ENCODE measurements at places on chromosomes 7 and 10. TPM values are rescaled to one million over a fixed set of nuclear protein-coding genes. Genes with fewer than 3 reads are reported as not detected.
A peak's percentile ranks its signal among the peaks of the same experiment; 100 is the strongest.

GRCh38 chr7:117588352-117588794, 108.5 kb downstream of the CFTR start:
- no peak overlapping the region for H3K27ac ChIP-seq
- DNase-seq: no peak
- no peaks in the 10 kb centered on the region for H3K4me1 ChIP-seq
- H3K36me3 ChIP-seq: no peaks in the 10 kb centered on the region

GRCh38 chr7:13286916-13287315, 599.5 kb downstream of the ARL4A start:
- no peak for DNase-seq
- no peak overlapping the region for H3K4me3 ChIP-seq
- H3K27me3 ChIP-seq: no peaks in the 10 kb centered on the region

GRCh38 chr10:25113191-25114035, 61.4 kb upstream of the GPR158 start:
- DNase-seq: peak; percentile 55
- H3K27ac ChIP-seq: no peak overlapping the region
- no peak overlapping the region for H3K4me3 ChIP-seq
- peaks cover 3% of the 10 kb centered on the region for H3K27me3 ChIP-seq

GRCh38 chr7:108226816-108227299, 96.7 kb upstream of the LAMB4 start:
- H3K27ac ChIP-seq: no peak overlapping the region
- H3K4me3 ChIP-seq: no peak overlapping the region
- DNase-seq: no peak

- peaks cover 10% of the 10 kb centered on the region for H3K27me3 ChIP-seq
- H3K4me3 ChIP-seq: no peak overlapping the region
- no peaks in the 10 kb centered on the region for H3K36me3 ChIP-seq
These were observed 23.8 kb upstream of the LIPA start for GRCh38 chr10:89275383-89275782.

DNA sequence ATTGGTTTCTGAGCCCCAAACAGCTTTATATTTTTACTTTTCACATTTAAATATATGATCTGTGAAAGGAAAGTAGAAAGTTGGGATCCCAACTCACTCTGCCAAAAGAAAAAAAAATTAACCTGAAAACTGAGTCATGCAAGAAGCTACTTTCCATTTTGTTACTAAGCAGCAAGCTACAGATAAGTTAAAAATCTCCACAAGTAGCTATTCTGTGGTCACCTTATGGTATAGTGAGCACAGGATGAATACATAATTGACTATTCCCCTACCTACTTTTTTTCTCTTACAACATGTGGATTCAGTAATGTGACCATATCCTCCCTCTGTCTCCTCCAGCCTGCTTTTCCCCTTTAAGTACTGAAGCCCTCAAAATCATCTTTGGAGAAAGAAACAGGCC, 30.3 kb upstream of the CREB3L2 start:
- no peak overlapping the region for H3K27ac ChIP-seq
- H3K4me3 ChIP-seq: no peak overlapping the region
- no peaks in the 10 kb centered on the region for H3K4me1 ChIP-seq
- peaks cover 9% of the 10 kb centered on the region for H3K27me3 ChIP-seq

DNA sequence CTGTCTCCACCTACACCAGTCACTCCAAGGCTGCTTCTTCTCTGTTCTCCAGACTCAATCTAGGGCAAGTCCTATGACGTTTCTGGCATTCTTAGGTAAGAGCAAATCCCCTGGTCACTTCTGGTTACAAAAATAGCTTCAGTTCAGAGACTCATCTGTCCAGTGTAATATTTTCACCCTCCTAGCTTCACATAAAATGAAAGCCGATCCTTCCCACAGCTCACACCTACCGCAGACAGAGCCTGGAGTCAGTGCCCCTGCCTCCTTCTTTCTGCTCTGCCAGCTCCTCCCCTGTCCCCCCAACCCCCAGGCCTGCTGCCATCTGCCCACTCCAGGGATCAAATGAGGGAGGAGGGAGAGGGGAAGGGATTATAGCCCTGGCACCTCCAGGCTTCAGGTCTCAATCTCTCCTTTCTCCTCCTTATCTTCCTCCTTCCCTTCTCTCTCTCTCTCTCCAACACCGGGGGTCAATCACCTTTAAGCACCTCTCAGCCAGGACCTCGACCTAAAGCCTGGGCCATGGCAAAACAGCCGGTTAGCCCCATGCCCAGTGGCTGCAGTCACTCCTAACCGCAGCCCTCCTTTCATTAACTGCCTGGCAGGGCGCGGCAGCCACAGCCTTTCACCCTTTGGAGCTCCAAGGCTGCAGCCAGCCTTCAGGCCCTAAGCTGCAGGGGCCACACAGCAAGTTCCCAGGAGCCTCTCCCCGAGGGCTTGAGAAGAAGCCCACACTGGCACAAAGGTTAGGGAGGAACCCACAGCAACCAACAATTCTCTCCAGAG, 292.6 kb upstream of the MGMT start:
- no peaks in the 10 kb centered on the region for H3K36me3 ChIP-seq
- no peak for DNase-seq
- no peaks in the 10 kb centered on the region for H3K4me1 ChIP-seq

DNA sequence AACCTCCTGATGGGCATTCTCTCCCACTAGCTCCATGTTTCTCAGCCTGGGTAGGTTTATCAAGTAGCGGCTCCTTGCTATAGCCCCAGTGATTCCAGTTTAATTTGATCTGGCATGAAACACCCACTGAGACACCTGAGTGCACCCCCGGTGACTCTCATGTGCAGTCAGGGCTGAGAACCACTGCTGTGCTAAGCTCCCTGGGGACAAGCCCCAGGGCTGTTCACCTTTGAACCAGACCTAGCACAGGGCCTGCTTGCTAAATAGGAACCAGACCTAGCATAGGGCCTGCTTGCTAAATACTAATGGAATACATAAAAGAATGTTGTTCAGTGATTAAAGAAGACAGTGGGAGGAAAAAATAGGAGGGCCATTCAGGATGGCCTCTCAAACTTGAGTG, 167.6 kb downstream of the JAZF1 start:
- DNase-seq: no peak
- H3K36me3 ChIP-seq: peaks cover 7% of the 10 kb centered on the region
- no peak overlapping the region for H3K4me3 ChIP-seq
- H3K4me1 ChIP-seq: no peaks in the 10 kb centered on the region
- H3K27ac ChIP-seq: no peak overlapping the region
- no peaks in the 10 kb centered on the region for H3K27me3 ChIP-seq

DNA sequence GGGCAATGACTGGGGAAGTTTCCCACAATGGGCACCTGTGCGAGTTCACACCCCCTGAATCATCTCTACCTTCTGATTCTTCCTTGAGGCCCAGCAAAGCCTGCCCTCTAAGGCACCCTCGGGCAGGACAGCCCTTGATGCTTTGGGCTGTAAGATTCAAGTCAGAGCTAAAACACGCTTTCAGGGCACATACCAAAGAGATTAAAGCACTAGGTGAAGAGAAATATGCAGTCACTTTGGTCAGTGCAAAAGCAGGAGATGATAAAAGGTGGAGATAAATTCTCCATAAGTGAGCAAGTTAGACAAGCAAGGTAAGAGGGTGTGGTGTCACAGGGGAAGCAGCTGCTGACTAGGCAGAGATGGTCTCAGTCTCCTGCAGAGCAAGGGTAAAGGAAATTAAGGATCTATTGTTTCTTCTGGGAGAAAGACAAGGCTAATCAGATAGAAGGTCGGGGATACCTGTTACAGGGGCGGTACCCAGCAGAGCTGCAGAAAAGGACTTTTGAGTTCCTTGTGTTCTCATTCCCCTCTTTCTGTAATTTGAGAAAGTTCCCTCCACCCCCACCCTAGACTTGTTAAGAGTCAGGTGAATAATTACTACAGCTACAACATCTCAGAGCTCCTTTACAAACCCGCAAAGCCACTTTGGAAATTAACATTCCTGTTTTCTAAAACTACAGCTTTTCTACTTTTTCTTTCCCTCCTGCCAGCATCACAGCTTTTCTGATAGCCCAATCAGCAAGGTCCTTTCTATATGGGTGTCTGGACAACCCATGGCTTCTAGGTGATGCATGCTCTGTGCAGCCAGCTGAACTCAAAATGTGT, 26.4 kb downstream of the PDLIM1 start:
- no peak overlapping the region for H3K4me3 ChIP-seq
- peaks cover 3% of the 10 kb centered on the region for H3K36me3 ChIP-seq
- H3K27me3 ChIP-seq: peaks cover 7% of the 10 kb centered on the region
- H3K4me1 ChIP-seq: no peaks in the 10 kb centered on the region
- no peak overlapping the region for H3K27ac ChIP-seq
- no peak for DNase-seq

- H3K27ac ChIP-seq: peak overlapping the region; percentile 86
- H3K4me1 ChIP-seq: peaks cover 72% of the 10 kb centered on the region
- no peaks in the 10 kb centered on the region for H3K27me3 ChIP-seq
- H3K36me3 ChIP-seq: peaks cover 22% of the 10 kb centered on the region
- peak; percentile 65 for DNase-seq
- peak overlapping the region; percentile 62 for H3K4me3 ChIP-seq
These were observed 238.9 kb downstream of the CAMK1D start for GRCh38 chr10:12588091-12588860.

- peaks cover 1% of the 10 kb centered on the region for H3K36me3 ChIP-seq
- H3K27ac ChIP-seq: no peak overlapping the region
- H3K4me1 ChIP-seq: peaks cover 1% of the 10 kb centered on the region
These were observed 50.8 kb upstream of the CPN1 start for GRCh38 chr10:100132427-100132826.

DNA sequence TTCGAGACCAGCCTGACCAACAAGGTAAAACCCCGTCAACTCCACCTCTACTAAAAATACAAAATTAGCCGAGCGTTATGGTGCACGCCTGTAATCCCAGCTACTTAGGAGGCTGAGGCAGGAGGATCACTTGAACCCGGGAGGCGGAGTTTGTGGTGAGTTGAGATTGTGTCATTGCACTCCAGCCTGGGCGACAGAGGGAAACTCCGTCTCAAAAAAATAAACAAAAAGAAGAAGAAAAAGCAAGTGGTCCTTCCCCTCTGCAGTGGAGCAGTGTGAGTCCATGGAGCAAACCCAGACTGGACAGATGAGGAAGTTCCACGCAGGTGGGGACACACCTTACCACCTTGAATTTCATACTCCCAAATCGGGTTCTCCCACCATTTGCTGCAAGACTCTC, 13.1 kb upstream of the SERPINE1 start:
- H3K4me3 ChIP-seq: no peak overlapping the region
- no peak for DNase-seq
- H3K27me3 ChIP-seq: peaks cover 1% of the 10 kb centered on the region
- no peak overlapping the region for H3K27ac ChIP-seq

DNA sequence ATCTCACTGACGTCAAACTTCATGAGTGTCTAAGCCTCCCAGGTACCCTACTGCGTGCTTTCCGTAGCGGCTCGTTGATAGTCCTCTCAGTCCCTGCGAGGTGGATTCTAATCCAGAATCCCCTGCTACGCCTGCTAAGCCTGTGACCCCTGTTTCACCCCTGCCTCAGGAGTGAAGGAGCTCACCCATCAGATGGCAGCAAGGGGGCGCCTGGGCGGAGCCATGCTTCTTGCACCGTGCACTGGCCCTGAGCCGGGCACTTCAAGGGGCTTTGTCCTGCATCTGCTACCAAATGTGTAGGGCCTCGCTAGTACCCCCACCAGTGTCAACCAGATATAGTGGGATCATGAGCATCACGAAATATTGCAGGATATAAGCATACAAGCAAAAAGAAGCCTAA, 918 bp upstream of the STRA8 start:
- no peaks in the 10 kb centered on the region for H3K27me3 ChIP-seq
- no peak overlapping the region for H3K27ac ChIP-seq
- H3K4me3 ChIP-seq: no peak overlapping the region
- H3K4me1 ChIP-seq: peaks cover 9% of the 10 kb centered on the region
- no peaks in the 10 kb centered on the region for H3K36me3 ChIP-seq

Gene GTF2IRD2
- 9.9 TPM for total RNA-seq

Gene MMP21
- 0.10 TPM for total RNA-seq

Gene SPAG6
- total RNA-seq: 0.57 TPM

Gene SPOCK2
- 424 TPM for total RNA-seq

Gene SYT15B
- 0.17 TPM for total RNA-seq

Gene TMEM176B
- not detected for total RNA-seq

Gene ODAD2
- not detected for total RNA-seq
